ENCODE measurements at places on chromosomes 4 and X. TPM values are rescaled to one million over a fixed set of nuclear protein-coding genes. Genes with fewer than 3 reads are reported as not detected.

IL13RA2 gene
- polyA plus RNA-seq: 12.7 TPM

RP2 gene
- 19.4 TPM for polyA plus RNA-seq

GPRIN3 gene
- polyA plus RNA-seq: 0.01 TPM

CT83 gene
- not detected for polyA plus RNA-seq

ABCE1 gene
- 105 TPM for polyA plus RNA-seq

FAM9B gene
- not detected for polyA plus RNA-seq

FAM9C gene
- 0.02 TPM for polyA plus RNA-seq

MUC7 gene
- not detected for polyA plus RNA-seq

ARMCX1 gene
- polyA plus RNA-seq: 46.7 TPM
